Left lung (tissue), 14 donors: ENCODE measurements at places on chromosomes 16 and 17.

GRCh38 chr16:78796221-78796866 lies 696.9 kb downstream of the WWOX start:
- no peaks in the 10 kb centered on the region for H3K4me1 ChIP-seq
- no peak overlapping the region for H3K4me3 ChIP-seq
- no peak overlapping the region for H3K27ac ChIP-seq
- H3K27me3 ChIP-seq = no peaks in the 10 kb centered on the region
- DNase-seq = no peak
- H3K36me3 ChIP-seq = no peaks in the 10 kb centered on the region

DNA sequence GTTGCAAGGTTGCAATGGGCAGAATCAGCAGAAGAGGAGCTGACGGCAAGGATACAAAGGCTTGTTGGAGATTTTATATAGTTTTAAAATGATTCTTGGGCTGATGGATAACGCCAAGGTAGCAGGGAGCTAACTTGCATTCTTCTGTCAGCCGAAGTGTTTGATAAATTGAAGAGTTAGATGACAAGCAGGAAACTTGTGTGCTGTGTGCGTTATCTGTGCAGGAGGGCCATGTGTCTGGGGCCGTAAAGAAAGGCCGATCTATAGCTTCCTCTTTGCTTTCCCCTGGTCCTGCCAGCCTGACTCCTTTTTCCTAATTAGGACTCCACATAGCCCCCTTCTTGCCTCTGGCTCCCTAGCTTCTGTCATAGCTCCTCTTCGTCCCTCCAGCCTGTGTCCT lies 6.7 kb upstream of the WWOX start:
- H3K27me3 ChIP-seq = peaks cover 17% of the 10 kb centered on the region
- H3K27ac ChIP-seq = no peak overlapping the region
- no peak for DNase-seq

DNA sequence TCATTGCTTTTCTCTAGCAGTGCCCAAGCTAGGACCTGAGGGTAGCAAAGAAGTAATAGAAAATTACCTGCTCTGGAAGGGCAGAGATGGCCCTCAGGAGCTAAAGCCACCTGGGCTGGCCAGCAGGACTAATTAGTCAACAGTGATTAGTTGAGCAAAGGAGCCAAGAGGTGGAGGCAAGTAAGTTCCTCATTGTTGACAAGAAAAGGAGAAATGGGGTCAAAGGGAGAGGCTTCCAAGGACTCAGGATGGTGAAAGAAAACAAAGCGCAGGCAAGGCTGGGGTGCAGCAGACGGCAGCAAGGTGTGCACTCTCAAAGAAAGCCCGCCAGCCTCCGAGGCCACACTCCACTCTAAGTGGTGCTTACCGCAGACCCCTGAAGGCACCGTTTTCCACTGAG lies 44.6 kb downstream of the CMTM4 start:
- DNase-seq = no peak
- H3K4me3 ChIP-seq = no peak overlapping the region
- no peaks in the 10 kb centered on the region for H3K4me1 ChIP-seq
- no peaks in the 10 kb centered on the region for H3K27me3 ChIP-seq

DNA sequence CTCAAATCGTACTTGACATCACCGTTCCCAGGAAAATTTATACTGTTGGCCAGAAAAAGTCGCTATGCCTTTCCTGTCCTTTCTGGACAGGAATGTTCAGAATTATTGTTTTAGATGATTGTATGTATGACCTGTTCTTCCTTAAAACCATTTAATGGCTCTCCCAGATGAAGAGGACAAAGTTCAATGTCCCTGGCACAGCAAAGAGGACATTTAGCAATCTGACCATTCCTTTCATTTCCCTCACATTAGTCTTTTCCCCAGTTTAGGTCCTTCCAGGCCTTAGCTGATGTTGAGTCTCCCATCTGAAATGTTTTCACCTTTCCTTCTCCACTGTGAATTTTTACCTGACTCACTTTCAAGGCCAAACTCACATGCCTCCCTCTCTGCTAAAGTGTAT lies 938.9 kb downstream of the CDH11 start:
- no peak overlapping the region for H3K27ac ChIP-seq
- H3K4me3 ChIP-seq = no peak overlapping the region
- no peaks in the 10 kb centered on the region for H3K27me3 ChIP-seq
- no peak for DNase-seq
- no peaks in the 10 kb centered on the region for H3K4me1 ChIP-seq

DNA sequence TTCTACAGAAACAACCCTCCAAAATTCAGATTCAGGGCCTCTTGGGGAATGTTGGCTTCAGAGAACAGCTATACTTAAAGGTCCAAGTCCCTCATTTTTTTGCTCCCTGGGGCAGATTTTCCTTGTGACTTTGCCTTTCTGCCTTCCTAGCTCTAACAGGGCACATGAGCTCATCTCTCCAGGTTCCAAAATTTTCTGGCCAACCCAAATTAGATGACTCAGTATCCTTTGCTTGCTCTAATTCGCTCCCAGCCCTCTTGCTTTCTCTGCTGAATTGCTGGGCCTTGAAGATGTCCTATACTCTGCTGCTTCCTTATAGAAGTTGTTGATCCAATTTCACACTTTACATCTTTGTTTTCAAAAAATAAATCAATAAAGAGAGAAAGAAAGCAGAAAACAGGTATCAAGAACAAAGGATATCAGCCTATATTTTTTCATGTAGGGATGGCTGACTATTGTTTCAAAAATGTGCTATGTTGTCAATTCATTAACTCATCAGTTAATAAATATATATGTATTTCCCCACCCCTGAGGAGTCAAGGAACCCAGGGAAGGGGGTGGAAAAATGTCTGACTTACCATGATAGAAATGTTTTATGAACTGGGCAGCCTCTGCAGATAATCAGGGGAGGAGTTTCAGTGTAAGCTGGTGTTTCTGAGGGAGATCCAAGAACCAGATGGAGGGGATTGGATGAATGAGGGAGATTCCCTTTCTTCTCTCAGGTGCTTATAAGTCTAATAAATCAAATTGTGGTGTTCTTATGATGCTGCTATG lies 1.0 kb upstream of the KRTAP4-2 start:
- no peak overlapping the region for H3K4me3 ChIP-seq
- H3K27me3 ChIP-seq = no peaks in the 10 kb centered on the region
- no peaks in the 10 kb centered on the region for H3K4me1 ChIP-seq
- no peak for DNase-seq
- H3K36me3 ChIP-seq = no peaks in the 10 kb centered on the region

GRCh38 chr16:84086341-84086740 lies 30.4 kb downstream of the MBTPS1 start:
- no peaks in the 10 kb centered on the region for H3K27me3 ChIP-seq
- no peak for DNase-seq
- no peaks in the 10 kb centered on the region for H3K36me3 ChIP-seq
- H3K4me1 ChIP-seq = no peaks in the 10 kb centered on the region

- H3K27ac ChIP-seq = peak overlapping the region; percentile 93
- H3K36me3 ChIP-seq = no peaks in the 10 kb centered on the region
- DNase-seq = peak; percentile 69
- no peak overlapping the region for H3K4me3 ChIP-seq
Observed at GRCh38 chr17:78416791-78417530, 38.5 kb downstream of the PGS1 start.

- H3K4me3 ChIP-seq = no peak overlapping the region
- no peaks in the 10 kb centered on the region for H3K36me3 ChIP-seq
- no peaks in the 10 kb centered on the region for H3K4me1 ChIP-seq
Observed at GRCh38 chr17:77555121-77555591, 403.3 kb upstream of the TNRC6C start.

DNA sequence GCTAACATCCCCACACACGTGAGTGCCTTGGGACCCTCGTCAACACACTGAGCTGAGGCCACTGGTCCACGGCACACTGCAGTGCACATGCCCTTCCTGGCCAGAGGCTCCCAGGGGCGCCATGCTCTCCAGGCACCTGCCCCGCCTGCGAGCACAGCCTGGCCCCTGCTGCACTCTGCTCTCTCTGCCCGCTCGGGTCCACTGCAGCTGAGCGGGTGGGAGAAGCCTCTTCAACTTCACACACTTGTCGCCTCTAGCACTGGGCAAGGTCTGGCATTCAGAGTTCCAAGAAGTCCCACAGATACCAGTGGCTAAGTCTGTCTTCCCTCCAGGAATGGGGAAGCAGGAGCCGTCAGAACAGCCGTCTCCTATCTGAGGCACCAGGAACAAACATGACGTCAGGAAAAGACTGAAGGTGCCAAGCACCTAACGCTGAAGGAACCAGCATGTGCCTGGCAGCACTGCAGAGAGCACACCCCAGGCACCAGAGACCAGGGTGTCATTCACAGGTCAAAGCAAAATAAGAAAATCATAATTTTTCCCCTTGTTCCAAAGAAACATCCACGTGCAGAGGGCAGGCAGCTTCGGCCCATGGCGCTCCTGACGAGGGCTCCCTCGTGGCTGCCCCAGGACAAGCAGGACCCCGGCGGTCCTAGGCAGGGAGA lies 82.9 kb downstream of the ZNF778 start:
- H3K36me3 ChIP-seq = no peaks in the 10 kb centered on the region
- no peak for DNase-seq
- H3K27ac ChIP-seq = peak overlapping the region; percentile 51
- peaks cover 6% of the 10 kb centered on the region for H3K4me1 ChIP-seq

DNA sequence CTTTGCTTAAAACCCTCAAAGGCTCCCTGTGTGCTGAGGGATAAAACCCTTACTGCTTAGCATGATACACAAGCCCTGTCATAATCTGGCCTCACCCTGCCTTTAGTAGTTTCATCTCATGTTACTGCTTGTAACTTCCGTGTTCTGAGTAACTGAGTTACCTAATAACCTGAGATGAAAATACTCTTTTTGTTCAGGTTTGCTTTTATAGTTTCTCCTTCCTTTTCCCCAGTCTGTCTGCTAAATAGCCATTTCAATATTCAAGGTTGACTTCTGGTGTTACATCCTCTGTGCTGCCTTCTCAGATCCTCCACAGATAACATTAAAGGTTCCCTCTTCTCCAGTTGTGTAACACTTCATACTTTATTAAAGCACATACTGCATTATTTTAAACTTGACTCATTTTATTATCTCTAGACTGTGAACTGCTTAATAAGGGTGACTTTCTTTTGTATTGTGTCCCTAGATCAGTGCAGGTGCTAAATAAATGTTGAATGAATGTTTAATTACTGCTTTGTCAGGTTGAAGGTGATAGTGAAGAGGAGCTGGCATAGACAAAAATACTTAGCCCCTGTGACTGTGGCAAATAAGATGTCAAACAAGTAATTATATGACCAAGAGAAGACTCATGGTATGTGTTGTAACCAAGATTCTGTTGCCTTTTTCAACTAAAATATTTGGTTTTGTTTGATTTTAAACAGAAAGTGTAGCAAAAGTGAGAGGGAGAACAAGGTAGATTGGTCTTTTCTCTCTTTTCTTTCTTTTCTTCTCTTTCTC lies 47.8 kb downstream of the NFAT5 start:
- peaks cover 16% of the 10 kb centered on the region for H3K4me1 ChIP-seq
- H3K36me3 ChIP-seq = peaks cover 3% of the 10 kb centered on the region
- DNase-seq = no peak
- no peaks in the 10 kb centered on the region for H3K27me3 ChIP-seq
- H3K4me3 ChIP-seq = no peak overlapping the region

DNA sequence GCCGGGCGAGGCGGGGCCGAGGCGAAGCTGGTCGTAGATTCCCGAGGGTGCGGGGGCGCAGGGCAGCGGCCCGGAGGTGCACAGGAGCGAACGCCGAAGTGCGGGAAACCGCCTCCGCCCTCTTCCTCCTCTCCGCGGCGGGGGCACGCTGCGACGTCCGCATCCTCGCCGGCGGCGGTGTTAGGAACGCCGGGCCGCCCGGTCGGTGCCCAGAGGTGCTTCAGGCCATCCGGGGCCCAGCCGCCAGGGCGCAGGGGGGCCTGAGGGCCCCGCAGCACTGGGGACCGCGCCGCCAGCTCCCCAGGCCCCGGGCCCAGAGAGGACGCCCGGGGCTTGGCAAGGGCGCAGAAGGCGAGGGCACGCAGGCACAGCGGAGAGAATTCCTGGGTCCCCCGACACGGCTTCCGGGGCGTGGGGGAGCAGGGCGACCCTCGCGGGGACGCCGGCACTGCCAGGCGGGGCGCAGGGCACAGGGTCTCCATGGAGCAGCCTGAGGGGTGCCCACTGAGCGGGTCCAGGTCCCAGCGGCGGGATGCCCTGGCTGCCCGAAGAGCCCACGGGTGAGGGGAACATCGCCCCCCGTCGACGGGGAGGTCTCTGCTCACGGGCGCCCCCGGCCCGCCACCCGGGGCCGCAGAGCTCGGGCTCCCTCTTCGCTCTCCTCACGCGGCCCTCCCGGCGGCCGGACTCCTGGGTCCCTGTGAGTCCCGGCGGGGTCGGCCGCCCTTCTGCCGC lies 576 bp downstream of the EPOP start:
- H3K4me3 ChIP-seq = peak overlapping the region; percentile 49
- no peak for DNase-seq
- peaks cover 71% of the 10 kb centered on the region for H3K27me3 ChIP-seq
- no peak overlapping the region for H3K27ac ChIP-seq
- H3K36me3 ChIP-seq = no peaks in the 10 kb centered on the region

- DNase-seq = no peak
- no peaks in the 10 kb centered on the region for H3K27me3 ChIP-seq
- H3K36me3 ChIP-seq = no peaks in the 10 kb centered on the region
- no peak overlapping the region for H3K27ac ChIP-seq
Observed at GRCh38 chr17:14792746-14793145, 472.4 kb downstream of the PMP22 start.

GRCh38 chr17:55421179-55421934 lies at the start of gene MMD:
MMD (minus strand) TSS chr17:55421835; CDS start chr17:55421695, 140 bp downstream.
- H3K27me3 ChIP-seq = peaks cover 19% of the 10 kb centered on the region
- peak within 1 kb of the TSS; percentile 66 for H3K27ac ChIP-seq
- H3K4me1 ChIP-seq = peaks cover 24% of the 10 kb centered on the region
- DNase-seq = peak; percentile 82

DNA sequence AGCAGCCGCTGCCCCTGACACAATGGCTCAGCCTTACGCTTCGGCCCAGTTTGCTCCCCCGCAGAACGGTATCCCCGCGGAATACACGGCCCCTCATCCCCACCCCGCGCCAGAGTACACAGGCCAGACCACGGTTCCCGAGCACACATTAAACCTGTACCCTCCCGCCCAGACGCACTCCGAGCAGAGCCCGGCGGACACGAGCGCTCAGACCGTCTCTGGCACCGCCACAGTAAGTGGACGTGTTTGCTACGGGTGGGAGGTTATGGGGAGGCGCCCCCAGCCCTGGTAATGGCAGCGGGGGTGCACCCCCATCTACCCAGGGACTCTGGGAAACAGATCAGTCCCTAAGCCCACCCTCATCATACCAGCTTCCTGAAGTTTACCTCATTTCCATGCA lies 185.5 kb downstream of the RBFOX1 start:
- no peak overlapping the region for H3K4me3 ChIP-seq
- no peak overlapping the region for H3K27ac ChIP-seq
- H3K36me3 ChIP-seq = no peaks in the 10 kb centered on the region
- no peaks in the 10 kb centered on the region for H3K27me3 ChIP-seq
- no peaks in the 10 kb centered on the region for H3K4me1 ChIP-seq
- no peak for DNase-seq

DNA sequence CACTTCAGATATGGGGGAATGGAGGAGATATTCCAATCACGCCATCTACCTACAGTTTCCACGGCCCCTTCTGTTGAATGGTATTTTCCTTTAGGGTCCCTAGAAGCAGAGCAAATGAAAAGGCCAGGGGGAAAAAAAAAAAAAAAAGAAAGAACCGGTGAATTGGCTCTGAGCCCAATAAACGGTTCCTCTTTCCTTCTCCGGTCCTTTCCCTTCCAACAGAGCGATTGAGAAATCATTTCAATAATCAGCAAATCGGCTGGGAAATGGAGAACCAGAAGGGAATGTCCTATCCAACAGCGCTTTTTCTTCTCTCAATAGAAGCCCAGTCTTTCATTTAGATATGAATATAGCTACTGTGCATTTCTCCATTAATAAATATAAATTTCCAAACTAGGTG lies 26.8 kb upstream of the HOXB13 start:
- no peak overlapping the region for H3K4me3 ChIP-seq
- H3K36me3 ChIP-seq = no peaks in the 10 kb centered on the region
- H3K27me3 ChIP-seq = peaks cover 78% of the 10 kb centered on the region
- no peak overlapping the region for H3K27ac ChIP-seq
